ENCODE measurements at places on chromosomes 11 and 22.

GRCh38 chr11:19738124-19738523, 25.5 kb downstream of the NAV2 start:
- no peak for DNase-seq

GRCh38 chr22:42344361-42344905, 74.0 kb upstream of the TCF20 start:
- no peak for DNase-seq

GRCh38 chr11:66859686-66860448, 3.0 kb downstream of the LRFN4 start:
- no peak for DNase-seq

GRCh38 chr11:18312663-18313420, 9.1 kb downstream of the HPS5 start:
- DNase-seq = no peak

- peak; percentile 73 for DNase-seq
Measured at GRCh38 chr11:72430741-72431570, 3.4 kb downstream of the CLPB start.

- peak; percentile 67 for DNase-seq
Measured at GRCh38 chr11:2089536-2090165, 49.5 kb downstream of the IGF2 start.

- DNase-seq = no peak
Measured at GRCh38 chr11:79536155-79536917, 95.5 kb upstream of the TENM4 start.

GRCh38 chr22:43828998-43829782, 17.1 kb upstream of the EFCAB6 start:
- DNase-seq = no peak

DNA sequence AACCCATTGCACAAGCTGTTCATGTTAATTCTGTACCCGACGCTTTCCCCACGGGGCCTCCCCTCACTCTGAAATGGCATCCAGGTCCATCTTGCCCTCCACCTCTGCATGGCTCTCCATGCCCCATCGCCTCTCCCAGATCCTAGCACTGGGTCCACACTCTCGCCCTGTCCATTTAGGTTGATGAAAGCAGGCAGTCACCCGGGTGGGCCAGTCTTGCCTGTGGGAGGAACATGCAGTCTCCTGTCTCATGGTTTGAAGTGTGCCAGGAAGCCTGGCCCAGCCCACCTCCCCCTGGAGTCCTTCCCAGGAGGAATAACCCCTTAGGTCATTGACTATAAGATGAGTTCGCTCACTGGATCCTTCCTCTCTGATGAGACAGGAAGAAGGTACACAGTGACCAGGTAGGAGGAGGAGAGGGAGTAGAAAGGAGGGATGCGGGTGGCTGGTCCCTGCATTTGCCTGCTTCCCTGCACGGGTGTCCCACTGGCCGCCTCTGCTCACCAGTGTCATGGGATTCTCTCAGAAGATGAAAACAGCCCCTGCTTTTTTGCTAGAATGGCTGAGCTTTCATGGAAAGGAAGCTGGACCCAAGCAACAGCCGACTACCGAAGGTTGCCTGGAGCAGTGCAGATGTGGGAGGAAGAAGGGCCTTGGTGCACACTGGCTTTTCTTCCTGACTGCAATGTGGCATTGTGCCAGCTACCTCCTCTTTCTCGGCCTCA, 6.8 kb downstream of the TMEM121B start:
- DNase-seq = no peak

DNA sequence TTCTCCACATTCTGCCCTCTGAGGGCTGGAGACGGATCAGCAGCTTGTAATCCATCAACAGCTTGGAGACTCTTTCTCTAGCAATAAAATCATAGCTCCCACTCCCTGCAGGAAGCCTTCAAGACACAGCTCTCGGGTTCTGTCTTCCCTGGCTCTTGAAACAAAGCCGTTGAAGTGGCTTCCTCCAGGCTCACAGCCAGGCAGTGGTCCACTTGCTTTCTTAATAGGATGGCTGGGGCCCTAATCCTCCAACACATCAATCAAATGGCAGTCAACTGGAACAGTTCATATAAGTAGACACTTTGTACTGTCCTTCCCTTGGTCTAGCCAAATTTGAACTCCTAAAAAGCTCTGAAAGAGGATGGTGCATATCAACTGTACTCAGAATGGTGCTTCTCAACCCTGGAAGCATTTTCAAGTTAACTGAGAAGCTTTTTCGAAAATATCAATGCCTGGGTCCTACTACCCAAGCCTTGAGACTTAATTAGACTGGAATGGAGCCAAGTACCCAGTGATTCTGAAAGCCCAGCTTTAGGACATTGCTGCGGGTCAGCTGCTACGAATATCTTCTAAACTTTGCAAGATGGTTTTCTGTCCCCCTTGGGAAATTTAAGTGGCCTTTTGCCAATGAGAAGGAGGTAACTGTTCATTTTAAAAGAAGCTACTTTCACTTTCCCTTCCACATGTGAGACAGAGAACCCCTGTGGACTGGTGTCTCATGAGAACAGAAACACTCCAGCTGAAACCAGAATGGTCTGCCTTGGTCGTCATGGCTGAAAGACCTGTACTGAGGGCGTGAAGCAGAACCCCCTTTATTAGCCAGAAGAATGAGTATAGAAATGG, 74.7 kb downstream of the SC5D start:
- DNase-seq = peak; percentile 71

DNA sequence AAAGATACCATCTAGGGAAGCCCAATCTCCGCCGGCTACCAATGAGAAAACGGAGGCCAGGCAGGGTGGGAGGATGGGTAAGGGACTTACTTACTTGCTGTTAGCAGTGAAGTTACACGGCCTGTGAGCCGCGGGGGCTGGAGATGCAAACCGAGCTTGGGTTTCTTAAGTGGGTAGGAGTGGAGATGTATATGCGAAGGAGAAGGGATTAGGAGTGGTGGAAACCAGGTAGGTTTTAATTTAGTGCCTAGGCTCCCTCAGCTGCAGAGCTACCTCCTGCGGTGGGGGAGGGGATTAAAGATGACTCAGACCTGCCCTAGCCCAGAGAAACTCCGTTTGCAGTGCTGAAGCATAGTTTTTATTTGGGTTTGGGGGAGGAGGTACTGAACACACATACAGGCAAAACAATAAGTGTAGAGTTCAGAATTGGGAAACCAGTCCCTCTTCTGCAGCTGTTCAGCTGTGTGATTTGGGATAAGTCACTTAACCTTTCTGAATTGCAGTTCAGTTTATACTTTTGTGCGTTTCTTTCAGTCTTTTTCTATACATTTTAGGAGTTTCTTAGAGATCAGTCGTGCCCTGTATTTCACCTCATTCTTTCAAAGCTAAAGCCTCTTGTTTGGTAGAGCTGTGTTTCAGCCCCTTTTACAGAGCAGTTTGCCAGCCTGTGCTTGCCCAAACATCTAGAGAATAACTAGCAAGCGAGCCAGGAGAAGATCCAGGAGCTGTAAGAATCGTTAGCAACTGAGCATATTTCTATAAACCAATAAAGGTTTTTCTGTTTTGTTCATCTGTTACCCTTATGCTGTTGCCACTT, 596 bp upstream of the TNRC6B start:
- DNase-seq = peak; percentile 37

GRCh38 chr11:8203414-8203715, 34.5 kb upstream of the RIC3 start:
- DNase-seq = no peak

- DNase-seq = peak; percentile 18
Measured at GRCh38 chr22:42443240-42444076, 11.3 kb upstream of the NFAM1 start.

- no peak for DNase-seq
Measured at GRCh38 chr22:42427167-42427566, 5.0 kb downstream of the NFAM1 start.

GRCh38 chr11:82732348-82732733, 1.3 kb downstream of the FAM181B start:
- no peak for DNase-seq

GRCh38 chr11:69356703-69357457, 62.9 kb downstream of the MYEOV start:
- DNase-seq = peak; percentile 18

GRCh38 chr11:67652965-67653845, 2.7 kb upstream of the ACY3 start:
- no peak for DNase-seq

DNA sequence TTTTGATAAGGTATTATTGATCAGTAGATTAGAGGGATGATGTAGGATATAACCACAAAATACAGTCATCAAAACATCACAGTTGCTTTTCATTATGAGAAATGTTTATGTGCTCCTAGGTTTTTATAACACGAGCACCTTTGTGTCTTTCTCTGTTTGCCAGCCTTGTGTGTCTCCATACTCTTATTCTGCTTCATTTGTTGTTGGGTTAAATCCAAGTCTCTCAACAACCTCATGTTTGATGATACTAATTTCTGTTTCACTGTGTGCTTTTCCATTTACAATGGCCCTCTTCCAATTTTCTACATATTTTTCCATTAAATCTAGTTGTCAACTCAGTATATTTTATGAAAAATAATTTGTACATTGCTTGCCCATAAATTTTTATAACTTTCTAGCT, 107.7 kb upstream of the POU2AF2 start:
- DNase-seq = no peak

GRCh38 chr11:113176599-113177360, 137.6 kb upstream of the TTC12 start:
- no peak for DNase-seq

- DNase-seq = no peak
Measured at GRCh38 chr22:38940811-38941384, 16.5 kb upstream of the APOBEC3A start.

DNA sequence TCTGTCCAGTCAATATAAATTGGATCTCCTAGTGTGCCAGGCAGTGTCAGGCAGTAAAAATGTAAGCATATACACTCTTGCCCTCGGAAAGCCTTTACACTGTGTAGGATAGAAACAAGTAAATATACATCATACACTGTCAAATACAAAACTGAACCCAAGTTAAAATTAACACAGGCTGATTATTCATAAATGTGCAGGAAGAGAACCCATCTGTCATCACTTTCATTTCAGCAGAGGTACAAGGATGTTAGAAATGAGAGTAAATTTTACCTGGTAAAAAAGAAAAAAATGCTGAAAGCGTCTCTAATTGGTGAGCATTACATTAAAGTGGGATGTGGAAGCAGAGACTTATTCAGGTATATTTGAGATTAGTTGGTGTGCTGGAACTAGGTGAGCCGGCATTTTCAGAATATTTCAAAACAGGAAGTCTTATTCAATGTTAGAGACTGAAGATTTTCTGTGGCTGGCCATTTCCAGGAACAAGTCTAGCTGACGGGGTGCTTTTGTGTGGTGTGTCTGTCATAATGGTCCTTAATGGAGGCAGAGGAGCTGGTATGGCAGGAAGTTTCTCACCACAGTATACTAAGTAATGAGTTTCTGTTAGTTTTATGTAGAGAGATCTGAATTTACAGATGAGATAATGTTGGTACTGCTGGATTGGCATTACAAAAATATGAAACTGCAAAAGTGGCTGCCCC, 192.6 kb downstream of the CASP12 start:
- peak; percentile 18 for DNase-seq

DNA sequence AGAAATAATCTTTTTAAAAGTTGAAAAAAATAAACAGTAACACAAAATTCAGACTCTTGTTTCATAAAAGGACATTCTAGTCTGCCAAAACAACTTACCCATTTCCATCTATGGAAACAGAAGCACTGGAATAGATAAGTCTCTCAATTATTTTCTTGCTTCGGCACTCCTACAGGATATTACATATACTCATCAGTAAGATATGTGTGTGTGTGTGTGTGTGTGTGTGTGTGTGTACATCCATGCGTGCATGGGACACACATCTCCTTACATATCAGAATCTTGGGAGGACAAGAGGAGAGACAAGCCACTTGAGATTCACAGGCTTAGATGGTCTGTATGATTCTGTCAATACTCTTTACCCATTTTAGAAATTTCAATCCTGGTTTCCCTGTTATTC, 144.6 kb downstream of the ATG16L2 start:
- no peak for DNase-seq

DNA sequence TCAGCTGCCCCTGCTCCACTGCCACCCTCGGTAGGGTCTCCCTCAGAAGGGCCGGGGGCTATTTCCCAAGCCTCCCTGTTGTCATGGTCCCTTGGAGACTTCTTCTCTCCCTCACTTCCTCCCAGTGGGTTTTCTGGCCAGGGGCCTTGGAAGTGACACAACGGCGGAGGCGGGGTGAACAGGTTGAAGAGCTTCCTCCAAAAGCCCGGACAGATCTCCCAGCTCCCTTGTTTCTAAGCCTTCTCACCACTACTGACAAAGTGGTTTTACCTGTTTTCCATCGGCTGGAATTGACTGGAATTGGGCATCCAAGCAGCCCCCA, 14.5 kb downstream of the MYH9 start:
- DNase-seq = no peak

- DNase-seq = no peak
Measured at GRCh38 chr11:89168396-89168795, 9.3 kb upstream of the TYR start.

DNA sequence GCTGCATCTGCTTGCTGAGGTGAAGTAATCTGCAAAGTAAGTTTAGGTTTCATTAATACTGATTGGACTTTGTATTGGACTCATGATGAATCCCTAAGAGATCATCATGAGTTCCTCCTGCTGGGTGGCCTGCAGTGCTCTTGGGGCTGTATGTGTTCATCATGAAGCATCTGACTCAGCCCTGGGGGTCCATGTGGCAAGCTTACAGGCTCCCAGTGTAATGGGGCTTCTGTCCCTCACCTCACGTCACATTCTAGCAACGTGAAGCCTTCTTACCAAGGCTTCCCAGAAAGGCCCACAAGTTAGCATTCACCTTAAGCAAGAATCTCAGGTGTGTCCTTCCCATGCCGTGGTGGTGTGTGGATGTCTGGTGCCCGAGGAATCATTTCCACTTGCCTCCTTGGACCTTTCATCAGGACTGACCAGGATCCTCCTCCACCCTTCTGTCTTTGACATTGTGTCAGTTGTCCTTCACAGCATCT, 23.7 kb downstream of the CRKL start:
- no peak for DNase-seq

GRCh38 chr11:48018528-48019216, 38.3 kb downstream of the PTPRJ start:
- no peak for DNase-seq

DNA sequence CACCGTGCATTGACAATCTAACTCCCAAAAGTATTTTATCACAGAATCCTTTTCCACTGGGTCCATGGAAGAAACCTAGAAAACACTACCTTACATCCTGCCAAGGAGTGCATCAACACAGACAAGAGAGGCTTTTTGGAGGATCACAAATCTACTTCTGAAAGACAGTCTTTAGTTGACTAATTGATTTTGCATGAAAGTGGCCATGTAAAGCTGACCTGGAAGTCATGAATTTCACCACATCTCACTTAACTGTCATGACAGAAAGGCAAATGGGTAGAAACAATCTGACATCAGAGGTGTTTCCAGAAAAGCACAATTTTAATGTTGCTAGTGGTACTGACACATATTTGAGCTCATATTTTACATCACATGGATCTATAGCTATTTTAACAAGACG, 101.6 kb downstream of the FAM76B start:
- no peak for DNase-seq

DNA sequence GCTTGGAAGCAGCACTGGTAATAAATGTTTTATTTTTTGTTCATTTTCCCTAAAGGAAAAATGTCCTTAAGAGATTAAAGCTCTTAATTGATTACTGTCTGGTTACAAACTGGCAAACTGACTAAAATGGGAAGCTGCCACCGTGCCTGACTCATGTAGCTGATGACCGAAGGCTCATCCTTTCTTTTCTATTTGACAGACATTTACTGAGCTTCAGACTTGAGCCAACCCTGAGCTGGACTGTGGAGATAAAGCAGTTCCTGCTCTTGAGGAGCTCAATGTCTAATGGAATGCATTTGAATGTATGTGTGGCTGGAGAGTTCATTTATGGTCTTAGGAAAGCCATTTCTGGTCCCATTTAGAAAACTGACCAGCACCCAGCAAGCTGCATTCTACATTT, 91.3 kb downstream of the RNF169 start:
- DNase-seq = no peak

GRCh38 chr11:32420937-32421901, 14.1 kb downstream of the WT1 start:
- DNase-seq = peak; percentile 50

Data from GM13976 (cell line).